ENCODE measurements at places on chromosomes 3 and 15. TPM values are rescaled to one million over a fixed set of nuclear protein-coding genes. Genes with fewer than 3 reads are reported as not detected.

Gene EPHB3
- total RNA-seq: 0.77 TPM

Gene FGF12
- total RNA-seq: 0.60 TPM

Gene GOLGA8R
- total RNA-seq: 0.15 TPM

Gene KLHL40
- not detected for total RNA-seq
